ENCODE measurements at places on chromosomes 3 and 15.

GRCh38 chr3:61008153-61008997, 242.9 kb downstream of the FHIT start:
- DNase-seq = no peak

GRCh38 chr3:146493221-146493620, 23.9 kb upstream of the PLSCR2 start:
- no peak for DNase-seq

DNA sequence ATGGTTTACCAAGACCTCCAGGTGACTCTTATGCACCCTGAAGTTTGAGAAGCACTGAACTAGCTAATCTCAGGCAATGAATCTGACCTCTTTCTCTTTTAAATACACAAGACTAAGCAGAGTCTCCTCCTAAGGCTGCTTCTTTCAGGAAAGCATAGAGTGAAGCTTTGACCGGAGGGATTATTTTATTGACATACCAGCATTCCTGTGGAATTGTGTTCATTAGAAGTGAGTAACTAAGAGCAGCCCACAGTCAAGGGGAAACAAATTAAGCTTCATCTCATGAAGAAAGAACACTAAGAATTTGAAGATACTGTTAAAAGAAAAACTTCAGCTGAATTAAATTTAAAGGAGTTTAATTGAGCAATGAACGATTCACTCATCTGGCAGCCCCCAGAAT, 963.5 kb downstream of the NTRK3 start:
- DNase-seq = no peak

GRCh38 chr3:120908795-120909601, 993 bp downstream of the STXBP5L start:
- no peak for DNase-seq

DNA sequence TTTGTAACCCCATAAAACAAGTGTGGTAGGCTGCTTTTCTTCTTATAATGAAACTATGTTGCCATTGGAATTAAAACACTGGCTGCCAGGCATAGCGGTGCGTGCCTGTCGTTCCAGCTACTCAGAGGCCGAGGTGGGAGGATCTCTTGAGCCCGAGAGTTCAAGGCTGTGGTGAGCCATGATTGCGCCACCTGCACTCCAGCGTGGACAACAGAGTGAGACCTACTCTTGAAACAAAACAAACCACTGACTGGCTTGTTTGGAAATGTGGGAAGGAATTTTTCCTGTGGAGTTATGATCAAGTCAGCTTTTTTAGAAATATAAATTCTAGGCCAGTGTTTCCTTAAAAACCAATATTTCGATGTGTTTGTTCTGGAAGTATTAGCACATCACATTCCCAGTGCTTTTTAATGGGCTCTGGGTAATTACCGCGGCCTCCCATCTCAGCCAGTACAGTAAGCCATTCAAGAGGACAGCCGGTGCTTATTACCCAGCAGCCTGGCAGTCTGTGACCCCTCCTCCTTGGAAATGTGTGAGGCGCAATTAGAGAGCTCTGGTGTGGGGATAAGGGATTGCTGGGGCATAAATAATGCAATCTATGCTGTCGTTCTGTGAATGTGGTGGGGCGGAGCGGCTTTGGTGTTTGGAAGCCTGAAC, 58.3 kb upstream of the TRAK1 start:
- DNase-seq = no peak

DNA sequence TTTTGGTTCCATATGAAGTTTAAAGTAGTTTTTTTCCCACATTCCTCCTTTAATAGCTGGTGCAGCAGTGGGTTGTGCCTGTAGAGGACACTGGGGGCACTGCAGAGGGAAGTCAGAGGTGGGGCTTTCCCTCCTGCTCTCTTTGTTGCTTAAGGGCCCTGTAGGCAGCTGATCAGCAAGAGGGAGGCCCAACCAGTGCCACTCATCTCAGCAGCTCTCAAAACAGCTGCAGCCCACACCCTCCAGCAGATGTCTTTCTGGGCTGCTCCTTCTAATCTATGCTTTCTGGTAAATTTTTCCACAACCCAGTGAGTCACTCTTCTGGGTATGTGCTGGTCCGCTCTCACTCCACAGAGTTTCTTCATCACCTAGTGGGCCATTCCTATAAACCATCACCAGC, 263.8 kb downstream of the FEZF2 start:
- no peak for DNase-seq

- no peak for DNase-seq
Measured at GRCh38 chr15:70558406-70559264, 204.7 kb downstream of the UACA start.

- no peak for DNase-seq
Measured at GRCh38 chr3:29773481-29773880, 492.6 kb downstream of the RBMS3 start.

DNA sequence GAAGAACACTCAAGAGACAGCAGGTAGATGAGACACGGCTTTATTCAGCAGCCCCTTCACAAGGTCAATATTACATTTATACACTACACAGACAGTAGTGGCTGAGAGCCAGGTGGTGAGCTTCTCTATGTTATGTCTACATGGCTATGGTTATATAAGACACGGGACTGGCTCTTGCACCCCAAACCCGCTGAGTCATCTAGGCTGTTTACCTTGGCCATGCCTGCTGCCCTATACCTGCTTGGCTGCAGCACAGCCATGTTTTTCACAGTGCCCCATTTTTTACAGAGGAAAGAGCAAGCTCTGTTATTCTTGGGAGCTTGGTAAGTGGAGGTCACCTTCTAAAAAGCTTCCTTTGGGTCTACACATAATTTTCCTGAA, 231.6 kb downstream of the IGSF11 start:
- DNase-seq = no peak

- DNase-seq = no peak
Measured at GRCh38 chr3:179671747-179672242, 19.0 kb downstream of the USP13 start.

GRCh38 chr3:127389420-127389819, 101.6 kb upstream of the PRR20G start:
- no peak for DNase-seq

DNA sequence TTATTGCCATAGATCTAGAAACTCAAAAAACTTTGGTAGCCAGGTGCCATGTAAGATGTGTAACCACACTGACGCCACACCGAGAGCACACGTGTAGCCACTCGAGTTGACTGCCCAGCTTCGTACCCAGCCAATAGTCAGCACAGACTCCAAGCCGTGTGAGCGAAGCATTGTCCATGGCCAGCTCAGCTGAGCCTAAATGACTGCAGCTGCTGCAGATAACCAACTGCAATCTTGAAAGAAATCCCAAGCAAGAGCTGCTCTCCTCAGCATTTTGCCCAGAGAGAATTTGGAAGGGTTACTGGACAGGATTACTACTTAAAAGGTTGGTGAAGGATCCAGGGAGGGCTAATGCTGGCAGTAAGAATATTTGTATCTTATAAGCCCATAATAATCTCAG, 193.0 kb upstream of the THRB start:
- no peak for DNase-seq

GRCh38 chr15:69081310-69082004, 67.0 kb downstream of the NOX5 start:
- DNase-seq = no peak

DNA sequence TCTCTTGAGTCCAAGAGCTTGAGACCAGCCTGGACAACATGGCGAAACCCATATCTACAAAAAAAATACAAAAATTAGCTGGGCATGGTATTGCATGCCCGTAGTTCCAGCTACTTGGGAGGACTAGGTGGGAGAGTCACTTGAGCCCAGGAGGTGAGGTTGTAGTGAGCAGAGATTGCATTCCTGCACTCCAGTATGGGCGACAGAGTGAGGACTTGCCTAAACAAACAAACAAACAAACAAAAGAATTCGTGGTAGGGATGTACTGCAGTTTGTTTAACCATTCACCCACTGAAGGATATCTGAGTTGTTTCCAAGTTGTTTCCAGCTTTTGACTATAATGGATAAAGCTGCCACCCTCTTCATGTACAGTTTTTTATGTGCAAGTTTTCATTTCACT, 7.5 kb upstream of the NMD3 start:
- no peak for DNase-seq

GRCh38 chr3:29683018-29683993, 402.4 kb downstream of the RBMS3 start:
- no peak for DNase-seq

DNA sequence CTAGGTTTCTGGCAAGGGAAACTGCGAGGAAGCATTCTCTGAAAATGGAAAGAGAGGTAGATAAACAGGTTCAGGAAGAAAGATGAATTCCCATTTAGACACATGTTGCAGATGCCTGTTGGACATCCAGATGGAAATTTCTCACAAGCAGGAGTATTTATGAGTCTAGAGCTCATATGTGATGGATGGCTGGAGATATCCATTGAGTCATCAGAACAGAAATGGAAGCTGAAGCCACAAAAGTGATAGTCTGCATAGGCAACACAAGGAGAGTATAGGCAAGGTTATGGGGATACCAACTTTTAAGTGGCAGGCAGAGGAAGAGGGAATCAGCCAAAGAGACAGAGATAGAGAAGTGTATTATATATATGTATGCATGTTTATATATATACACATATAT, 6.3 kb upstream of the RAMAC start:
- no peak for DNase-seq

DNA sequence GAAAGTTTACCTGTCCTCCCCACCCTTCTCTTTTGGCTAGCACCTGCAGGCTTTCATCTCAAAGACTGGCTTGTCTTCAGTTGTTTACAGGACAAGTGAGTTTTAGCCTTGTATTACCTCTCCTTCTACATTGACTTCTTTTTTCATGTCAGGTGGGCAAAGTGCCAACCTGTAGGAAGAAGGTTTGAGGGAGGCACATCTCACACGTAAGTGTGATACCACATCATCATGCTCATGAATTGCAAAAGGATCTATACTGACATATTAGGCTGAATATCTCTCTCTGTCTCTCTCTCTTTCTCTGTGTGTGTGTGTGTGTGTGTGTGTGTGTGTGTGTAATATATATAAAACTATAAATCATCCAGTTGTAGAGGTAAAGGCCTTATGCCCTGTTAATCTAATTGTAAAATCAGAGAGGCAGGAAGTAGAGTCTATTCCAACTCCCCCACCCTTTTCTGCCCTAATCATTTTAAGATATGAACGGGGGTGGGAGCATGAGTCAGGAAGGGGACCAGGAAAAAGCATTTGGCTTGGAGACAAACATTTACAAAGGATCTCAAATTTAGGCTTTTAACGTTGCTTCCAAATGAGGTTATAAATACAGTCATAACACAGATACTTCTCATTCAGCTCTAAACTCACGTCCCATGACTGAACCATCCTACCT, 107.0 kb upstream of the PFN2 start:
- DNase-seq = no peak

- no peak for DNase-seq
Measured at GRCh38 chr3:4696266-4696665, 203.1 kb downstream of the ITPR1 start.

- DNase-seq = no peak
Measured at GRCh38 chr3:186003610-186004009, 65.8 kb upstream of the TRA2B start.

DNA sequence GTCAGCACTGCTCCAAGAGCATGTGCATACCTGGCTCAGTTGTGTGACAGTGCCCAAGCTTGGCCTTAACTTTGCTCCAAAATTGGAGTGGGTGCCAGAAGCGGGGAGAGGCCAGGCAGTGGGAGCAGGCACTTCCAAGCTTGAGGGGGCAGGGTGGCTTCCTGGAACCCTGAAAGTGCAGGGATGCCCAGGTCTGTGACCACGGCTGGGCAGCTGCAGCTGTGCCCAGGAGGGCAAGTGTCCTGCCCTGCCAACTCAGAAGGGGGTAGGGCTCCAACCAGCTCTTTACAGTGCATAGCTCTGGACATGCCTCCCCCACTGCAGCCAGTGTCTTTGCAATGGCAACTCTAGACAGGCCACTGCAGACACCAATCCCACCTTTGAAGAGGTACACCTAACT, 478.6 kb downstream of the OTOL1 start:
- DNase-seq = no peak
